ENCODE measurements at places on chromosomes 2 and 18.
A peak's percentile ranks its signal among the peaks of the same experiment; 100 is the strongest.

GRCh38 chr18:11553098-11553940, 56.1 kb upstream of the SLC35G4 start:
- DNase-seq: peak; percentile 58

- DNase-seq: no peak
Measured at GRCh38 chr2:65146078-65146477, 16.2 kb upstream of the RAB1A start.

DNA sequence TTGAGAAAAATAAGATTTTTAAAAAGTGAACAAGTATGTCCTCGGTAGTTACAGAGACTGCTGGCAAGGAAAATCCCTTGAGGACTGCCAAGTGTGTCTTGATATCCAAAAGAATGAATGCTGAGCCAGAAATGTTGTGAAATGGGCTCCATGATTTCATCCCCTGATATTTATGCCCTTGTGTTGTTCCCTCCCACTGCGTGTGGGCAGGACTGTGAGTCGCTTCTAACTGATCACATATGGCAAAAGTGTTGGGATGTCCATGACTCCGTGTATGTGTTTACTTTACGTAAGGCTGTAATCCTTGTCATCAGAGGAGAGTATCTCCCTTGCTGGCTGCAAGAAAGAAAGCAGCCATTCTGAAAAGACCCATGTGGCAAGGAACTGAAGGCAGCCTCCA, 285.1 kb downstream of the SS18 start:
- DNase-seq: no peak

DNA sequence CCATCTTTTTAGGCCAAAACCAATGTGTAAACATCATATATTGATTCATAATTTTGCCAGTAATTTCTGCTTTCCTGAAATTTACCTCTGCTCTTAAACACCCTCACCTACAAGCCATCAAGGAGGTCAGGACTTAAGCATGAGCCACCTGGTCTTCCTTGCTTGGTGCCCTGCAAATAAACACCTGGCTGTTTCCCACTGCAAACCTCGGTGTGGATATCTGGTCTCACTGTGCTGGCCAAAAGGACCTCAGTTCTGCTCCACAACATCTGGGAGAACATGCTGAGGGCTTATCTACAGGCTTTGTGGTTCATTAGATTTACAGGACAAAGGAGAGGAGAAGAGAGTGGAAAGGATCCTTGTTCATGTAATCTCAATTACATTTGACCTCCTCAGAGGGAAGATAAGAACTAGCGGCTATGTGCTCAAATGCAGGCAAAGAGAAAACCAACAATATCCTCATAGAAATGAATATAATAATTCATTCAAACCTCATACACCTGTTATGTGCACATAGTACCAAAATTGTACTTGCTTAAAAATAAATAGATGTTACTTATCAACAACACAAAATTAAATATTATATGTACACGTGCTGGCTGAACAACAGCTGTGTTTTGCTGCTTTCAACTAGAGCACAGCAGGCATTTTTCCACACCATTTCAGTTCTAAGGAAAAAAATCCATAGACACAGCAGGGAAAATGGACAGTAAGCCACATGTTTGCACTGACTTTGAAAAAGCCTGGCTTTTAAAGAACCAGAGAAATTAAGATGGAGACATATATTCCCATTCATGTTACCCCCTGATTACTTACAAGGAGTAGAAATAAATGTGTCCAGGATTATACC, 465.1 kb downstream of the LPIN1 start:
- DNase-seq: no peak

GRCh38 chr2:212709280-212709679, 170.7 kb upstream of the ERBB4 start:
- DNase-seq: no peak

GRCh38 chr2:158659483-158659882, 135.6 kb upstream of the DAPL1 start:
- no peak for DNase-seq

DNA sequence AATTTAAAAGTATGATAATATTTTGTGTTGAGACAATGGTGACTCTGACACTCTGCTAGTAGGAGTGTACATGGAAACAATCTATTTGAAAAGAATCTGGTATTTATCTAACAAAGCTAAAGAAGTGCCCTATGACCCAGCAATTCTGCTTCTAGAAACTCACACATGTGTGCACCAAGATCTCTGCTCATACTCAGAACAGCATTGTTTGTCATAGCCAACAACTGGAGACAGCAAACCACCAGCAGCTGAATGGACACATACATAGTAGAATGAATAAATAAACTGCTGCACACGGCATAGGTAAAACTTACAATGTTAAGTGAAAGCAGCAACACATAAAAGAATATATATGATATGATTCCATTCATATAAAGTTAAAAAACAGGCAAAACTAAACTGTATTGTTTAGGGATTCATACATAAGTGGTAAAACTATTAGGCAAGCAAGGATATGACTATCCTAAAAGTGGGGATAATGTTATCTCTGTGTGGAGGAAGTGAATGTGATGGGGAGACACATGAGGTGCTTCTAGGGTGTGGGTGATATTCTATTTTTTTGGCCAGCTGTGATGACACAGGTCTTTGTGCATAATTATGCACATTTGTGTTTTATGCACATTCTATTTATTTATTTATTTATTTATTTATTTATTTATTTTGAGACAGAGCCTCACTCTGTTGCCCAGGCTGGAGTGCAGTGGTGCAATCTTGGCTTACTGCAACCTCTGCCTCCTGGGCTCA, 71.1 kb downstream of the RFTN2 start:
- DNase-seq: no peak

GRCh38 chr18:30908381-30908780, 134.2 kb downstream of the DSC3 start:
- DNase-seq: no peak

- no peak for DNase-seq
Measured at GRCh38 chr2:229539628-229540027, 174.7 kb downstream of the DNER start.

DNA sequence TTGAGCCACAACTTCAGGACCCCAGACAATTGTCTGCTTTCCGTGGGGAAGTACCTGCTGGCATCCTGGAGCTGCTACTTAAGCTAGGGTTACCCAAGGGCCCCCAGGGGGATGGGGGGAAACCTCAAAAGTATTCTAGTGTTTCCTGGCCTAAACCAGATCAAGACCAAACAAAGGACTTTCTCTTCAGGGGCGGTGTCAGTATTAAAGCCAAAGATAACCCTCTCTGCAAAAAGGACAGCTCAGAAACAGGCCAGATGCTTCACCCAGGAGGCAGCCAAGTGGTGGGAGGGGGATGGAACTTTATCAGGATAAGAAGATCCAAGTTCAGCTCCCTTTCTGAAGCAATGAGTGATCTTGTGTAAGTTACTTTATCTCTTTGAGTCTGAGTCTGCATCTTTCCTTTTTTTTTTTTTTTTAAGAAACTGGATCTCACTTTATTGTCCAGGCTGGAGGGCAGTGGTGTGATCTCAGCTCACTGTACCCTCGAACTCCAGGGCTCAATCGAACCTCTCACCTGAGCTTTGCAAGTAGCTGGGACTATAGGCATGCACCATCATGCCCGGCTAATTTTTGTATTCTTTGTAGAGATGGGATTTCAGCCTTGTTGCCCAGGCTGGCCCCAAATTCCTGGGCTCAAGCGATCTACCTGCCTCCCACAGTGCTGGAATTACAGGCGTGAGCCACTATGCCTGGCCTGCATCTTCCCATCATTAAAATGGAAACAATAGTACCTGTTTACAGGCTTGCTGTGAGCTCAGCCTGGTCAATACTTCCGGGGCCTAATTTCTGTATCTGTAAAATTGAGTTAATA, 151.8 kb upstream of the PTPRM start:
- no peak for DNase-seq

GRCh38 chr2:199851883-199852282, 891 bp upstream of the FTCDNL1 start:
- no peak for DNase-seq

DNA sequence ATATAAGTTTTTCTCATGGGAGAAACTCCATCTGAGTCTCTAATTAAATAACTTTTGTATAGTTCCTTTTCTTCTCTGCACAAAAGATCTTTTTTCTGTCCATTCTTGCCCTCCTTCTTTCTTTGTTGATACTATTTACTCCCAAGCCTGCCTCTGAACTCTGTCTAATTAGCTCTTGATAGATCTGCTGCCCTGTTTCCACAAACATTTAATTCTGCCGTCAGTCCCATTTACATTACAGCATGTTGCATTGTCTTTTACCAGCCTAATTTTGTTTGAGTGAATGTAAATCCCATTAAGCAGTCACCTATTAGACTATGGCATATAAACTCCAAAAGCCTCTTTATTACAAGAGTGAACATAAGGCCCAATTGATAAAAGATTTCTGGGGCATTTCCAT, 254.4 kb downstream of the ERBB4 start:
- no peak for DNase-seq

Data from CD4-positive, alpha-beta T cell (primary cell).